Liver (tissue), 10 donors: ENCODE measurements at places on chromosomes 11 and 22. TPM values are rescaled to one million over a fixed set of nuclear protein-coding genes. Genes with fewer than 3 reads are reported as not detected.
A peak's percentile ranks its signal among the peaks of the same experiment; 100 is the strongest.

The SELENOM gene
- 9.0 TPM for total RNA-seq

- H3K36me3 ChIP-seq, result no peaks in the 10 kb centered on the region
- no peak overlapping the region for H3K27ac ChIP-seq
- no peaks in the 10 kb centered on the region for H3K27me3 ChIP-seq
- no peak for DNase-seq
- H3K4me3 ChIP-seq, result no peak overlapping the region
These were observed 22.6 kb downstream of the PDGFB start for GRCh38 chr22:39221999-39222686.

The DDIAS gene
- 0.25 TPM for total RNA-seq

- no peak overlapping the region for H3K27ac ChIP-seq
- H3K27me3 ChIP-seq, result no peaks in the 10 kb centered on the region
- no peaks in the 10 kb centered on the region for H3K36me3 ChIP-seq
- H3K4me1 ChIP-seq, result no peaks in the 10 kb centered on the region
- DNase-seq, result peak; percentile 48
These were observed 29.0 kb upstream of the API5 start for GRCh38 chr11:43282607-43283440.

The DNHD1 gene
- total RNA-seq, result 23.6 TPM

The OR51E1 gene
- 0.08 TPM for total RNA-seq

DNA sequence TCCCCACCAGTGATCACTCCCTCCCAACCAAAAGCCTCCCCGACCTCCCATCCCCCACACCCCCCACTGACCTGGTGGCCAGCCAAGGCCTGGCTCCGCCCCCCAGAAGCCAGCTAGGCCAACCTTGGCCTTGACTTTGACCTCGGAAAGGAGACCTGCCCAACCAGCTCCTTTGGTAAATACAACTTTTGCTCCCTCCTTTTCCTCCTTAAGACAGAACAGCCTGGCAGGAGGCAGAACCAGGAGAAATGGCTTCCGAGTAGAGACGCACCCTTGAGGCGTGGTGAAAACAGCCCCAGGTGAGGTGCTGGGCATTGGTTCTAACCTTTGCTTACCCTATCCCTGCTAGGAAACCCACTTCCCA, 27.0 kb downstream of the PLEKHA7 start:
- no peak for DNase-seq
- no peaks in the 10 kb centered on the region for H3K27me3 ChIP-seq
- no peak overlapping the region for H3K27ac ChIP-seq
- peaks cover 12% of the 10 kb centered on the region for H3K4me1 ChIP-seq
- no peaks in the 10 kb centered on the region for H3K36me3 ChIP-seq
